Activated CD4-positive, alpha-beta memory T cell treated with anti-CD3 and anti-CD28 coated beads for 36 hours (primary cell): ENCODE measurements at places on chromosomes 6 and 20.

- H3K36me3 ChIP-seq, result peaks cover 23% of the 10 kb centered on the region
- H3K27ac ChIP-seq, result no peak overlapping the region
- H3K4me1 ChIP-seq, result peaks cover 20% of the 10 kb centered on the region
- no peak overlapping the region for H3K4me3 ChIP-seq
- no peak for DNase-seq
Observed at GRCh38 chr20:36989797-36990196, 38.3 kb upstream of the SAMHD1 start.

GRCh38 chr20:21352703-21353102 lies 44.6 kb downstream of the NKX2-4 start:
- no peaks in the 10 kb centered on the region for H3K27me3 ChIP-seq
- DNase-seq, result no peak
- H3K27ac ChIP-seq, result no peak overlapping the region
- no peaks in the 10 kb centered on the region for H3K4me1 ChIP-seq
- no peak overlapping the region for H3K4me3 ChIP-seq
- H3K36me3 ChIP-seq, result peaks cover 22% of the 10 kb centered on the region

GRCh38 chr6:144809120-144809519 lies 524.0 kb downstream of the UTRN start:
- H3K4me1 ChIP-seq, result peaks cover 2% of the 10 kb centered on the region
- H3K4me3 ChIP-seq, result no peak overlapping the region
- no peak overlapping the region for H3K27ac ChIP-seq
- no peak for DNase-seq

DNA sequence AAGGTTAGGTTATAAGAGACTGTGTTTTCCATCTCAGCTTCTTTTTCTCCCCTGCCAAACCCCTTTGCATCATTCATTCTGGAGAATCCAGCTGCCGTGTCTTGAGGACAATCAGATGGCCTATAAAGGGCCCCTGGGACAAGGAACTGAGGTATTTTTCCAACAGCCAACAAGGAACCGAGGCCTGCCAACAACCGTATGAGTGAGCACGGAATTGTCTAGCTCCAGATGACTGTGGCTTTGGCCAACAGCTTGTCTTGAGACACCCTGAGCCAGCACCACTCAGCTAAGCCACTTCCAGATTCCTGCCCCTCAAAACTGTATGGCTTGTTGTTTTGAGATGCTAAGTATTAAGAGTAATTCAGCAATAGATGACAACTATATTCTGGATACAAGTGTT lies 433.7 kb upstream of the HSF2 start:
- H3K36me3 ChIP-seq, result no peaks in the 10 kb centered on the region
- no peak overlapping the region for H3K27ac ChIP-seq
- DNase-seq, result no peak
- H3K27me3 ChIP-seq, result no peaks in the 10 kb centered on the region

DNA sequence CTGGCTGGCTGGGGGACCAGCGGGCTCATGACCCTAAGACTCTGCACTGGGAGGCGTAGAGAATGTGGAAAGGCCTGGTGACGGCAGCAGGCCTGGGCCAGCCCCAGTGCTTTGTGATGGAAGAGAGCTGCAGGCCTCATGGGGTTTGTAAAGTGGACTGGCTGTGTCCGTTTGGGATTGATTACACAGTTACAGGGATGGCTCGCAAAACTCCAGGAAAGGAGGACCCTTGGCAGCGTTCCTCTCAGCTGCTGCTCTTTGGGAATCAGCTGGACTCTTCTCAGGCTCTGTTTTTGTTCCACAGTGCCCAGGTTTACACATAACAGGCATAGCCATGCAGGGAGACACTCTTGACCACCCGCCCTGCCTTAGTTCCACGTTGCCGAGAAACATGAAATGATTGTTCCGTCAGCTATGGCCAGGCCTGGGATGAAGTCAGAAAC lies 89.0 kb downstream of the SLX4IP start:
- no peak overlapping the region for H3K27ac ChIP-seq
- no peaks in the 10 kb centered on the region for H3K27me3 ChIP-seq
- H3K36me3 ChIP-seq, result peaks cover 6% of the 10 kb centered on the region
- no peak overlapping the region for H3K4me3 ChIP-seq

GRCh38 chr6:85670573-85670972 lies 27.9 kb upstream of the SYNCRIP start:
- peaks cover 34% of the 10 kb centered on the region for H3K36me3 ChIP-seq
- peaks cover 65% of the 10 kb centered on the region for H3K4me1 ChIP-seq
- no peaks in the 10 kb centered on the region for H3K27me3 ChIP-seq

DNA sequence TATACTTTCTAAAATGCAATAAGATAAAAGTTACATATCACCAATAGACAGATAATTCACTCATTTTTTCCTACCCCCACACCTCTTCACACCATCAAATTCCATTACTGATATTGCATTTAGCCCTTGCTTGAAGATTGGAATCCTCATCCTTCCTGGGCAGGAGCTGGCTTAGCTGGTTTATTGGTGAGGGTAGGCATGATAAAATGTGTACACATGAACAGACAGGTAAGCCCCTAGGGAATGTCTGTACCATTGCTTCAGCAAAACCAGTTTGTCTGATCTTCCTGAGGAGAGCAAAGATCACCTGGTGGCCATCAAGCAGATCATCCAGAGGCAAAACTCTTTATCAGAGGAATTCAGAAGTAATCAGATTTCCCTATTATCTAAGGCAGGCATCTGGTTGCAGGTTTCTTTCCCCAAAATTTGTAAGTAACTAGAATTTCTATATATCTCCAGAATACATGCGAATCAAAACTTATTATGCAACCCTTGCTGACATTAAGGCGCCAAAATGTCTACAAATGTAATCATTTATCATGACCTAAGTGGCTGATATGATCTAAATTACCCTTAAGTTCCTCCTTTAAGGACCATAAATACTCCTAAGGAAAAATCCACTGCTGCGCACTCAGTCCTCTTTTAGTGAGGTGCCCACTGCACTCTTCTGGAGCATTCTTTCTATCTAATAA lies 6.6 kb upstream of the FABP7 start:
- no peaks in the 10 kb centered on the region for H3K36me3 ChIP-seq
- no peak overlapping the region for H3K27ac ChIP-seq
- H3K27me3 ChIP-seq, result peaks cover 2% of the 10 kb centered on the region
- no peak for DNase-seq
- no peak overlapping the region for H3K4me3 ChIP-seq

DNA sequence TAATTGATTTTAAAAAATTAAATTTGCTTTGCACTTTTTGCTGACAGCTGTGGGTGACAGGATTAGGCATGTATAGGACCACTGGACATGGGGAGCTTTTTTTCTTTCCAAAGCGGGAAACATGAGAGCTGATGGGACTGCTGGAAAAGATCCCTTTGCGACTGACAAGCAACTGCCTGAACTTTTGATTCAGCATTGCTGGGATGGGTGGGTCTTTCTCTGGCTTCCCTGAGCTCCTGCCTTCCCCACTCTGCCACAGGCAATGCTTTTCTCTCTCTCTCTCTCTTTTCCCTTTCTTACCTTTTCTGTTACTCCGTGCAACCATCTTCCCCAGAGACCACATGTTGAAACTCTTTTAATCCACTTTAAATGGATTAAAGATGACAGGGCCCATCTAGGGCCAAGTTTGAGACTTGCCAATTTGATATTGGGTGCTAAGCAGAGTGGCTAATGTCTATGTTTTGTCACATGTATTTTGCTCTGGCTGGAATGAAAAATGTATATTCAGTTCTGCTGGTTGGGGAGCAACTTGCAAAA lies 33.5 kb upstream of the TPD52L1 start:
- no peak overlapping the region for H3K4me3 ChIP-seq
- DNase-seq, result no peak
- H3K36me3 ChIP-seq, result no peaks in the 10 kb centered on the region
- peaks cover 2% of the 10 kb centered on the region for H3K27me3 ChIP-seq

DNA sequence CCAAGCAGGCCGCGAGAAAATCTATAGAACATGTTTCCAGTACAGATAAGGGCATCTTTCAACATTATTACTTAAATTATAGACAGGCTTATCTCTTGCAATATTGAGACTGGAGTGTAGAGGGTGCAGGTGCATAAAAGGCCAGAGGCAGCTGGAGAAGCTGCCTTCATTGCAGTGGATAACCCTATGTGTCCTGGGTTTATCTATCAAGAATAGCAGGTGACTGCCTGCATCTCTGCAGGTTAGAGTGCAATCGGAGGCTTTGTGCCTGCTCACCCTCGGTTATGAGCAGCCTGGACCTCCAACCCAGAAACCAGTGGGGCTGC lies 28.7 kb upstream of the ECI2 start:
- no peaks in the 10 kb centered on the region for H3K36me3 ChIP-seq
- H3K27ac ChIP-seq, result no peak overlapping the region
- DNase-seq, result no peak
- no peaks in the 10 kb centered on the region for H3K4me1 ChIP-seq
- no peak overlapping the region for H3K4me3 ChIP-seq
- H3K27me3 ChIP-seq, result peaks cover 3% of the 10 kb centered on the region

DNA sequence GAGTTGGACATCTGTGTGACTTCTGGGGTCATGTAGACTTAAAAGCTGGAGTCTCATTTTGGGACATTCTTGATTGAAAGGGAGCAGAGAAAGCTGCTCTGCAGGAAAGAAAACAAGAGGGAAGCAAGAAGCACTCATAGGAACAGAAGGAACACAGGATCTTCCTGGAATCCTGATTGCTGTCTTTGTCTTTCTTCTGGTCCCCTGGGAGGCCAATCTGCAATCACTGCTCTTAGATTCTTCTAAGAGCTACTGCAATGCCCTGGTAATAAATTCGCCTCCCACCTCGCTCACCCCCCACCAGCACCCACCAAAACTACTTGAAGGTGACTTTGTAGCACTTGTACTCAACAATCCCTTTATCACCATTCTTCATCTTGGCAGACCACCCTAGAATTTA lies 51.8 kb downstream of the SLC35B3 start:
- peaks cover 7% of the 10 kb centered on the region for H3K27me3 ChIP-seq
- H3K4me1 ChIP-seq, result no peaks in the 10 kb centered on the region
- no peak for DNase-seq
- H3K27ac ChIP-seq, result no peak overlapping the region

GRCh38 chr6:81655696-81656095 lies 96.8 kb downstream of the TENT5A start:
- no peaks in the 10 kb centered on the region for H3K27me3 ChIP-seq
- no peaks in the 10 kb centered on the region for H3K36me3 ChIP-seq
- H3K27ac ChIP-seq, result no peak overlapping the region
- H3K4me3 ChIP-seq, result no peak overlapping the region
- no peak for DNase-seq

- H3K27me3 ChIP-seq, result no peaks in the 10 kb centered on the region
- no peaks in the 10 kb centered on the region for H3K4me1 ChIP-seq
- H3K36me3 ChIP-seq, result no peaks in the 10 kb centered on the region
- no peak overlapping the region for H3K27ac ChIP-seq
- no peak overlapping the region for H3K4me3 ChIP-seq
Observed at GRCh38 chr20:6626805-6627204, 140.7 kb upstream of the BMP2 start.

DNA sequence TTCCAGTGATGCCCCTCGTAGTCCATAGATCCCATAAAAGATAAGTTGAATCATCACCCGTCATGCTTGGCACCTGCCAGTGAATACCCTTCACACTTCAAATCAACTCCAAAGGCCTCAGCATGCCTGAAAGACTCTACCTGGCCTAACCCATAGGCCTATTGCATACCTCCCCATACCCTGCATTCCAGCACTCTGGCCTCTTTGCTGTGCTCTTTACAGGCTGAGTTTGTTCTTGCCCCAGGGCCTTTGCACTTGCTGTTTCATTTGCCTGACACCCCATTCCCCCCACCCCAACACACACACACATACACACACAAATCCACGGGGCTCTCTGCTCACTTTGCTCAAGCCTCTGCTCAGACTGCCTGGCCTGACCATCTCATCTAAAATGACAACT lies 3.0 kb upstream of the GFOD1 start:
- no peaks in the 10 kb centered on the region for H3K36me3 ChIP-seq
- H3K4me3 ChIP-seq, result no peak overlapping the region
- H3K27ac ChIP-seq, result no peak overlapping the region
- peaks cover 10% of the 10 kb centered on the region for H3K4me1 ChIP-seq
- peaks cover 7% of the 10 kb centered on the region for H3K27me3 ChIP-seq

DNA sequence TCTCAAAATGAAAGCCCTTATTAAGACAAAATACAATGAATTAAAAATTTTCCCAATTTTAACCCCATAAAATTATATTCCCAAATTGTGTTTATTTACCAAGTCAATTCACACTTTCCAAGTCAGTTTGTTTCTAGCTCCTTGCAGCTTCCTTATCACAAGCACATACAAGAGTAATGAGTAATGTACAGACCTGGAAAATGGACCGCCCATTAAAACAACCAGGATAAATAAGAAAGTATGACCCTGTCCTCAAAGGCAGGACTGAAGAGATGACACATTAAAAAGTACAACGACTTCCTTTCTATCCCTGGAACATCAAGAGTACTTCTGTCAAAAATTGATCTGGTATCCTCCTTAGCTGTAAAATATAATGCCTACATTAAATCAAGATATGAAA lies 47.1 kb upstream of the TMX4 start:
- no peaks in the 10 kb centered on the region for H3K4me1 ChIP-seq
- no peak overlapping the region for H3K4me3 ChIP-seq
- H3K36me3 ChIP-seq, result no peaks in the 10 kb centered on the region
- H3K27ac ChIP-seq, result no peak overlapping the region
- peaks cover 3% of the 10 kb centered on the region for H3K27me3 ChIP-seq

DNA sequence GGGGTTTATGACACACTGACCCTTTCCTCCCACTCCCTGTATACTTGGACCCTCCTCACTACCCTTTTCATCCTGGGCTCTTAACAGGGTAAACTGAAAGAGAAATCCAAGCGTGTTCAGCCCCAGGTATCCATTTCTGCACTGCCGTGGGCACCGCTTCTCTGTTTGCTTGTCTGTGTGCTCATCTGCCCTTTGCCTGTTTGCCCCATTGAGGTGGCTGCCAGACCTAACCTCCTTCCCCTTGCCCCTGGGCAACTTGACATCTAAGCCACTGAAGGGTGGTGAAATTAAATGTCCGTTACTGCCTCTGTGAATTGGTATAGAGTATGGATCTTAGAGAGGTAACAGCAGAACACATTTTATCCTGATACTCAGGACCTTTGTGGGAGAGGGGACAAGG lies 38.7 kb downstream of the ACSS2 start:
- H3K4me3 ChIP-seq, result no peak overlapping the region
- no peaks in the 10 kb centered on the region for H3K27me3 ChIP-seq
- H3K4me1 ChIP-seq, result peaks cover 30% of the 10 kb centered on the region
- no peak overlapping the region for H3K27ac ChIP-seq

DNA sequence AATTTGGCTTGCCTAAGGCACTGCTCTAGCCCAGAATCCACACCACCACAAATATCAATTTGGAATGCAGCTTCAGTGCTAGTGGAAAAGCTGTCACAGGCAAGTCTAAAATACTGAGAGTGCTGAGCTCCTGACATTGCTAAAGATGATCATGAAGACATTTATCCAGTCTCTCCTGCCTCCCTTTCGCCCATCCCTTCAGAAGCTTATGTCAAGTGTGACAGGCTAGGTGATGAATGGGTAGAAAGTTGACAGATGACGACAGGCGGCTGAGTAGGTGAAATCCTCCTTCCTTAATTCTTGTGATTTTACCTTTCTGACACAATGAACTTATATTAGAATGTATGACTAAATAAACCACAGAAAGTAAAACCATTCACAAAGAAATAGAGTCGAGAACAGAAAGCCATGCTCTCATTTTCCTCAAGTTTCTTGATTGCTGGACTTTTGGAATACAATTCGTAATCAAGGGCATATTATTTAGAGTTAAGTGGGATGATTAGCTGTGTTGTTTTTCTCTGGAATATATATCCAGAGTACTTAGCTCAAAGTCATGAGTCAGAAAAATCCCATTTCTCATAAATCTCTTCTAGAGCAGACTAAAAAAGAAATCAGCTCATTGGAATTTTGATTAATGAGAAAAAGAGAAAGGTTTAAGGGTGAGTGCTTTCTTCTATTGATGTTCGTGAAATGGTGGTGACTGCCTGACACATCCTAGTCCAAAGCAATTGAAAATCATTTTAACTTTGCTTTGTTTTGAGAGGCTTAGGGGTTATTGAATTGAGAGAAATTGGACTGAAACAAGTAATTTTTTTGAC lies 1228.2 kb upstream of the CITED2 start:
- H3K27me3 ChIP-seq, result peaks cover 10% of the 10 kb centered on the region
- no peak for DNase-seq
- no peaks in the 10 kb centered on the region for H3K36me3 ChIP-seq
- no peaks in the 10 kb centered on the region for H3K4me1 ChIP-seq
- H3K4me3 ChIP-seq, result no peak overlapping the region
- H3K27ac ChIP-seq, result no peak overlapping the region
